ENCODE measurements at places on chromosomes 3 and 15.

DNA sequence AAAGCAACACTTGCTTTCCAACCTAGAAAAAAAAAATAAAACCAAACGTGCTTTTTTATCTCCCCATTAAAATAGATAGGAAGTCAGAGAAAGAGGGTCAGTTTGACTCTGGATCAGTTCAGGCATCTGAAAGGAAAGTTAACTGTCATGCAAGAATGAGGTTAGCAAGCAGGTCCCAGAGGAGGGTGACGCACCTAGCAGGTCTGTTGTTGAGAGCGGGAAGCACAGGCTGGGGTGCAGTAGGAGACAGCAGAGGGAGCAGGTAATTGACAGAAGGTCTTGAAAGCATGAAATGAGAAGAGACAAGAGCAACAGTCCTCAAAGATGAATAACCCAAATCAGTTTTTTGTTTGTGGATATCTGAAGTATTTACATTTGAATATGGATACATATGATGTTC, 82.5 kb downstream of the ANO10 start:
- no peak for DNase-seq

- DNase-seq, result no peak
Measured at GRCh38 chr3:108387063-108387462, 90.7 kb downstream of the HHLA2 start.

DNA sequence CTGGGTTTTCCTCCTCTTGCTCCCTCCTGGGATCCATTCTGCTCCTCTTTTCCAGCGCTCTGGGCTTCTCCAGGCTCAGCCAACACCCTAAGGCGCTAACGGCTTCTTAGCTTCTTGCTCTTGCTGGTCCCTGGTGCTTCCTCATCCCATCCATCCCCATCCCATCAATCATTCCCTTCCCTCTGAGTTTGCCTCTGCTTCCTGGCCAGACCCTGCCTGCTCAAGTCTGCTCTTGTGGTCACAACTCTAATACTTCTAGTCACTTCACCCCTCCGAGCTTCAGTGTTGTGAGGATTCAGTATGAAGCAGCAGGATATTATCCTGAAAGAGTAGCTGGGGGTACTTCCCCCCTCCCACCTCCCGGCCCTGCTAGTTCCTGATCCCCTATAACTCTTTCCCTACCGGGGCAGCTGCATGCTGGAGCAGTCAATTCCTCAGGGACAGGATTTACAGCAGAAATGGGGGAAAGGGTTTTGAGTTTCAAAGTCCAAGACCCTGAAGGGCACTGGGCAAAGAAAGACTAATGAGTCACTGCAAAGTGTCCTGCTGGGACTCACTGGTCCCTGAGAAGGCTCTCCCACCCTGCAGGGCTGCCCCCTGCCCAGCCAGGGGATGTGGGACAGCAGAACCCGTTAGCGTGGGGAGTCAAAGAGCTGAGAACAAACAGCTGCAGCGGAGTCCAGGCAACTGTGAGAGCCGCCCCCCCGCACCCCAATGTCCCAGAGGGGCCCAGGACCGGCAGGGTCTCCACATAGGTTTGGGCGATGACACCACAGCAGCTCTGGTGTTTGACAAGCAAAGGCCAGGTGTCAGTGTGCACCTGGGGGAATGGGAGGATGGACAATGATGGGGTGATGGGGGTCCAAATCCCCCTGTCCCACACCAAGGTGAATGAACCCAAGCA, 2.3 kb upstream of the SYNM start:
- no peak for DNase-seq

DNA sequence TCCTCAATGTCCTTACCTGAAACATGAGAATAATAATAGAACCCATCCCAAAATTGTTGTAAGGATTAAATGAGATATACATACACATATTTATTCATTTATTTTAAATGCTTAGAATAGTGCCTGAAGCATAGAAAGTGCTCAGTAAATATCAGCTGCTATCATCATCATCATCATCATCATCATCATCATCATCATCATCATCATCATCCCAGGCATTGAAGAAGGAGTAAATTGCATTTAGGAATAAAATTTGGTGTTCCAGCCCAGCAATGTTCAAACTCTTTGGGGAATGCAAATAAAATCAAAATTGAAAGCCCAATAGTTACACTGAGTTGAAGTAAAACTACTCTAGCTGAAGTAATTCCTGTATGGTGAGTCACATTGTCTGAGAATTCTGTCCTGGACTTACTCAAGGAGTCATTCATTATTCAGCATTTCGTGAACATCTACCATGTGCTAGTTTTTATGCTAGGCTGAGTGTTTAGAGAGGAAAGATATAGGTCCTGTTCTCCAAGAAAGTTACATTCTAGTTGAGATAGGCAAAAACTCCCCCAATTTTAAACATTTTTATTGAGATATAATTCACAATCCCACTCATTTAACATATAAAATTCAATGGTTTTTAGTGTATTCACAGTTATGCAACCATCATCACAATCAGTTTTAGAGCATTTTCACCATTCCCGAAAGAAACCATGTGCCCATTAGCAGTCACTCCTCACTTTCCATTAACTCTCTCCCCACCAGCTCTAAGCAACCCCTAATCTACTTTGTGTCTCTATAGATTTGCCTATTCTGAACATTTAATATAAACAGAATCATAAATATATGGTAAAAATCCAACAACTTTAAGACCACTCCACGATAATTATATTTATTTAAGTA, 107.2 kb downstream of the FRMD5 start:
- DNase-seq, result no peak

DNA sequence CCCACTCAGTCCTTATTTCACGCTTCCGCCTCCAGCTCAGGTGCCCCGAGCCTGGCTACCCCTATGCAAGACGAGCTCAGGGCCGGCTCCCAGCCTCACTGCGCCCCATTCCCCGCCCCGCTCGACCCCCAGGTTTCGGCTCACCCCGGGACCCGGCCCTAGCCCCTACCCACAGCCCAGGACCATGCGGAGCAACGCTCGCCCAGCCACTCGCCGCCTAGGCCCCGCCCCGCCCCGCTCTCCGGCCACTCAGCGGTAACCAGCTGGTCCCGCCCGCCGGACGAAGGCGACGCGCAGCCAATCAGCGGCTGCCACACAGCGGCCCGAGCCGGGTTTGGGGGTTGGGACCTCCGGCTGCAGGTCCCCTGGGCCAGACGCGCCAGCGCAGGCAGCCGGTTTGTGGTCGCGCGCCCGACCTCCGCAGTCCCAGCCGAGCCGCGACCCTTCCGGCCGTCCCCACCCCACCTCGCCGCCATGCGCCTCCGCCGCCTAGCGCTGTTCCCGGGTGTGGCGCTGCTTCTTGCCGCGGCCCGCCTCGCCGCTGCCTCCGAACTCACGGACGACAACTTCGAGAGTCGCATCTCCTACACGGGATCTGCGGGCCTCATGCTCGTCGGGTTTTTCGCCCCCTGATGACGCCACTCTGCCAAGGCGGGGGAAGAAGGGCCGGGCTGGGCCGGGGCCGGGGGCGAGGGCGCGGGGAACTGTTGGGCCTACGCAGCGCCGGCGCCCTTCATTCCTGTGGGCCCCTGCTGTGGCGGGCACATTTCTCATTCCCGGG, at the start of gene CATSPER2:
Gene CATSPER2, minus strand, starts transcription at position 196 of the 781 bp plus-strand sequence. CDS start 783 bp downstream, outside the sequence.
- DNase-seq, result no peak

DNA sequence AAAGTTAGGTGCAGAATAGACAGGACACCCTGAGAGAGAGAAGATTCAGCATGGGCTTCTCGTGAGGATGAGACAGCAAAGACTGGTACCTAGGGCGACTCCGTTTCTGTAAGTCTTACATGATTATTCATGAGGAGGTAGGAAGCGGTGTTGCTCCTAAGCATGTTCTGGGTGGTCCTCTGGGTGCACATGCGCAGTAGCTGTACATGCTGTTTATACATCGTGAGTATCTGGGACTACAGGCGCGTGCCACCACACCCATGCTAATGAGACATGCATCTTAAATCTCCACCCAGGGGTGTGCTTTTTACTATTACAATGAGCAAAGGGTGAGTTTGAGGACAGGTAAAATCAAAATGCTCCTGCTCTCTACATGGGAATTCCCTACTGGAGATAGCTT, 12.3 kb downstream of the ALPK3 start:
- DNase-seq, result no peak

DNA sequence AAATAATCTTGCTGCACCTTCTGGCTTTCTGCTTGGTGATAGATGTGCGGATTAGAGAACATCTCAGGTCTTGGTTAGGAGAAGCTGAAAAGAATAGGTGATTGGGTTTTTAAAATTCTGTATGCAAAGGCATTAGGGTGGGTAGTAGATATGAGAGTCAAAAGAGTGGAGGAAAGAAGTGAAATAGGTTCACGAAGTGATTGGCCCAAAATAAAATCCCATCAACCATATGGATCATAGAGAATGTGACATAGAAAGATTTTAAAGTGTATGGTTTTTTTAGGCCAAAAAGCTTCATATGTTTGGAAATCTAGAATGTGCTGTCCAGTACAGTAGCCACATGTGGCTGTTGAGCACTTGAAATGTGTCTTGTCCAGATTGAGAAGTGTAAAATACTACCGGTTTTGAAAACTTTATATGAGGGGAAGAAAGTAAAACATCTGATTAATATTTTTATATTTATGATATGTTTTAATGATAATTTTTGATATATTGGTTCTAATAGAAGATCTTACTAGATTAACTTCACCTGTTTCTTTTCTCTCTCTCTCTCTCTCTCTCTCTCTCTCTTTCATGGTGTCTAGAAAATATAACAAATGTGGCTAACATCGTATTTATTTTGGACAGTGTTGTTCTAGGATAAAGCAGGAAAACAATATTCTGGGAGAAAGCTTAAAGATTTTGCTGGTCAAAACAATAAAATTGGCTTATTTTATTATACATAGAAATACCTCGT, 2.9 kb downstream of the MBNL1 start:
- DNase-seq, result no peak

DNA sequence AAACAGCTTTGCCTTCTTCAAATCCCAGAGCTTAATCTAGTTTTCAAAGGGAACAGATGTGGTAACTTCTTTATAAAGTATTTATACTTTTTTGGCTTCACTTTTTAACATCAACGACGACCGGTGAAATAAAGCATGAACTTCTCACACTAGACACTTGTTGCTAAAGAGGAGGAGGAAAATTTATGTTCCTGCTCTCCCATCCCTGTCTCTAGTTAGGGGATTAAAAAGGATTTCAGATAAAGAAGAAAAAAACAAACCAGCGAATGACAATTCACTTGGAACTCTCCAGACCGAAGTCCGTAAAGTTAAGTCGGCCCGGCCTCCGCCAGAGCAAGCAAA, 672 bp downstream of the NEDD4 start:
- DNase-seq, result no peak

GRCh38 chr15:27358751-27359434, 387.9 kb downstream of the GABRG3 start:
- no peak for DNase-seq

DNA sequence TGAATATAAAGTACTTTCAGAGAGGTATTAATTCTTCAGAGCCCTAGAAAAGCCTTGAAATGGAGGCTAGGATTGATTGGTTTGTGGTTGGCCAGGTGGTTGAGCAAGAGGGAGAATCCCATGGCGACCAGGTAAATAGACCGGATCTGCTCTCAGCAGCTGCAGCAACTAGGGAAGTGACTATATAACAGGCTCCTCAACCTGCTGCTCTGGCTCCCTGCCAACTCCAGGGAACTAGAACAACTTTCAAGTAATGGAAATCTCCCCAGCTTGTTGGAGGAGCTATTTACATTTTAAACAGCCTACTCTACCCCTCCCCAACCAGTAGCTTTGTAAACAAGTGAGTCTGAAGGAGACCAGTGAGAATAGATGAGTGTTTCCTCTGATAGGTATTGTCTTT, 121.8 kb upstream of the CADM2 start:
- no peak for DNase-seq

GRCh38 chr3:98565237-98565643, 28.2 kb downstream of the CPOX start:
- no peak for DNase-seq

DNA sequence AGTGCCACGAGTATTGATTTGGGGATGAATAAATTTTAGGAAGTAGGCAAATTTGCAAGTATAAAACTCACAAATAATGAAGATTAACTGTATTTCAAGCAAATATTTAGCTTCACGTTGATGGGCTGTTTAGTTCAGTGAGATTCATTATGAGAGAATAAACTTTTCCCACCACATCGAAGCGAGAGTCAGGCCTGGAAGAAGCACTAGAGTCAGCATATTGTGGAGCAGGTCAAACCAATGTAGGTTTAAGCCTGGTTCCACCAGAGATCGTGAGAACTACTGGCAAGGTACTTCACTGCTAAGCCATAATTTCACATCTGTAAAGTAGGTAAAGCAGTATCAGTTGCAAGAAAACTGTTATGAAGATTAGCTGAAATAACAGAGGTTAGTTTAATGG, 22.3 kb downstream of the WDR49 start:
- no peak for DNase-seq

- no peak for DNase-seq
Measured at GRCh38 chr3:30551266-30551665, 55.1 kb upstream of the TGFBR2 start.

- DNase-seq, result no peak
Measured at GRCh38 chr3:53938645-53939044, 47.0 kb upstream of the SELENOK start.

DNA sequence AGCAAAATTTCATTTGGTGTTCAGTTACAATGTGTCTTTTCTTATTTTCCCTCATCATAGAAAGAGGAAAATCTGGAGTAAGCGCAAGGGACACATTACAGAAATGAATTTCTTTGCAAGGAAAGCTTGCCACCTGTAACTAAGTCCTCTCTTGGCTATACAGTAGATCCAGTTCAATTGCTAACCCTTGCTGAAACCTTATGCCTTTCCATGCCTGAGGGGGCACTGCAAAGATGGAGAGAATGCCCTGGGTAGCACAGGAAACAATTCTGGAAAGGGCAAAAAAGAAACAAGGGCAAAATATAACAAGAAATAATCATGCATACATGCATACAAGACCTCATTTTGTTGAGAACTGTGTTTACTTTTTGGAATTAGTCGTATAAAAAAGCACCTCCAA, 4.3 kb downstream of the CADM2 start:
- DNase-seq, result no peak

GRCh38 chr15:22229990-22230819, 149.9 kb downstream of the OR4M2 start:
- DNase-seq, result no peak

DNA sequence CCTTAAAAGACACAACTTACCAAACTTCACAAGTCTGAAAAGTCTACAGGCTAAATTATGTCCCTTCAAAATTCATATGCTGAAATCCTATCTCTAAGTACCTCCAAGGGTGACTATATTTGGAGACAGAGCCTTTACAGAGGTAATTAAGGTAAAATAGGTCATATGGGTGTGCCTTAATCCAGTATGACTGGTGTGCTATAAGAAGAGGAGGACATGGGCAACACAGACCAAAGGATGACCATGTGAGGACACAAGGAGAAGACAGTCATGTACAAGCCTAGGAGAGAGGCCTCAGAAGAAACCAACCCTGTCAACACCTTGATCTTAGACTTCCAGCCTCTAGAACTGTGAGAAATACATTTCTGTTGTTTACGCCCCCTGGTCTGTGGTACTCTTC, 32.2 kb downstream of the TXNRD3 start:
- DNase-seq, result no peak

- no peak for DNase-seq
Measured at GRCh38 chr3:172713316-172713715, 2.4 kb upstream of the NCEH1 start.

- no peak for DNase-seq
Measured at GRCh38 chr3:97935842-97936241, 36.4 kb downstream of the RIOX2 start.
